ENCODE measurements at places on chromosomes 5 and 9.

GRCh38 chr5:158127536-158127935, 268.6 kb upstream of the CLINT1 start:
- no peak for DNase-seq

DNA sequence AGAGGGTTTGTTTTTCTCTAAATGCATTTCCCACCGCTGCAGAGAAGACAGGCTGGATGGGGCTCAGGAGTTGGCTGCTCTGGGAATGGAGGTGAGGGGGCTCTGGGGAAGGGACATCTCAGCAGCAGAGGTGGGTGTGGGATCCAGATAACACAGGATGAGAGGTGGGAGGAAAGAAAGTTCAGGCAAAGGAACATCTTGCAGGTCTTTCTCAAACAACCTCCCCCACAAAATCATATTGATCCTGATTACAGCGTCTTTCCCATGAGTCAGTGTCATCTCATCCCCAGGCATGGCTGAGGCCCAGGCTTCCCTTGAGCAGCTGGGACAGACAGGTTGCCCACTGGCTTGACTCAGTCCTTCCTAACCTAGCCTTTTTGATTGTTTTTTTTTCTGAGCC, 11.3 kb upstream of the ACSL6 start:
- no peak for DNase-seq

DNA sequence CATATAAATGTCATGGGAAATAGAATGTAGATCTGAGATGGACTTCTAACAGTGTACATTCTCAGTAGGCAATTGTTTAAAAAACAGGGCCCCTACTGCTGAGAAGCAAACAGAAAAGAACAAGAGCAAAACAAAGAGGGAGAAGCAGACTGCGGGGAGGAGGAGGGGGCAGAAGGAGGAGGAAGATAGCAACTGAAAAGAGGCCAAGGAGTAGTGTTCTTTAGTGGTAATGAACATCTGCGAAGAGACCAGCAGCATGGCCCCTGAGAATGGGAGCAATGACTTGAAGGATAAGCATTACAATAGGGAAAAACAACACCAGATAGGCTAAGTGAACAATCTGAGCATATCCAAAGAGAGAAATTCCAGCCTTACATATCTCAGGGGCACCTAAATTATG, 36.8 kb downstream of the HAPLN1 start:
- no peak for DNase-seq

DNA sequence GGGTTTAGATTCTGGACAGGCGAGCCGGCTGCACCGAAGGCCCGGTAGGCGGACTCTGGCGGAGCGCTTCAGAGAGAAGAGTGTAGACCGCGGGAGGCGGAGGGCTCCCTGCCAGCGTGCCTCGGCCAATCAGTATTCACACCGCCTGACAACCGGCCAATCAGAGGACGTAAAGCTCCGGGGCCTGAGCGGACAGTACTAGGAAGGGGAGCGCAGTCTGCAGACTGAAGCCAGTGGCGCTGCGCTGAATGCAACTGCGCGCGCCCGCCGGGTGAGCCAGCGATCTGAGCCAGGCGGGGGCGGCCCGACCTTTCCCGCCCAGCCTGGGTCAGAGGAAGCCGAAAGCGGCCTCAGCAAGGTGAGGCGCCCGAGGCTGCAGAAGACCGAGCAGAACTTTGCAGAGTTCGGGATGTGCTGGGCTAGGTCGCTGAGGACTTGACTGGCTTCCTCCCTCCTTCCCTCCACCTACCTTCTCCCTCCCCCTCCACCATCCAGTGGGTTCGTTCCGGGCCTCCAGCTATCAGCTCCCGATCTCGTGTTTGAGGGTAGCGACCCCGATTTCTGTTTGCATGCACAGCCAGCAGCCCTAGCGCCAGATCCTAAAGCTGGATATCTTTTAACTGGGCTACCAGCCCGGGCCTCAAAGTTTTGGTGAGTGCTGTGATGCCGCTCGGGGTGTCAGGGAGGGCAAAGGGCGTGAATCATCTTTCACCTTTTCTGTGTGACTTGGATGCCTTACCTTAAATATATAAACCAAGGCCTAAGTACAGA, at the start of gene DMRT2:
TSS of gene DMRT2 (plus strand) at position 233 of the 771 bp plus-strand sequence. CDS start 1,257 bp downstream, outside the sequence.
- peak; percentile 90 for DNase-seq

DNA sequence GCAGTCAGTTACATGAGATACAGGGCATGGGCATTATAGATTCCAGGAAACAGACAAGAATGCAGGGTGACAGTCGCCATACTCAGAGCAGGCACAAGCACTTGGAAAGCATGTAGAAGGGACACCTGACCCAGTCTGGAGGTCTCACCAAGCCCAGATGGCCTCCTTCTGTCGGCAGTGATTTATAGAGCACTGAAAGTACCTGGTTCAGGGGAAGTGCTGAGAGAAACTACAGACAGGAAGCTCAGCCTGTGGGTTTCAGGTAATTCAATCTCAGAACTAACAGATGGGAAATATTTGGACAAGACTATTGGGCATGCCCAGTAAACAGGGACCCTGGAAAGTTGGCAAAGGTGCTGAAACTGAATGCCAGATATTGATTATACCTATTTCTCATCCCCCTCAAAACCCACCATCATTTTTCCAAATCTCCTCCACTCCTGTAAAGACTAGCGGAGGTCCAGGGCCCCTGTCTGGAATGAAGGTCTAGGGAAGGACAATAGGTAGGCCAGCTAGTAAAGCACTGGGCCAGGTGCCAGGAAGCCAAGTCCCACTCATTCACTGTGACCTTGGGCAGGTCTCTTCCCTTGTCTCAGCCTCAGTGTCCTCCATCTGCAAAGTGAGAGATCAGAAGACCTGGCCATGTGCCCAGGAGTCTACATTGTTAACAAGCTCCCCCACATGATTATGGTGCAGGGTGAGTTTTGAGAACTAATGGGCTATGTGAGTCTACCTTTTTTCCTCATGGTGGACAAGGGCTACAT, 26.9 kb downstream of the KLHL3 start:
- no peak for DNase-seq

GRCh38 chr9:20022410-20022809, 233.6 kb upstream of the SLC24A2 start:
- no peak for DNase-seq

DNA sequence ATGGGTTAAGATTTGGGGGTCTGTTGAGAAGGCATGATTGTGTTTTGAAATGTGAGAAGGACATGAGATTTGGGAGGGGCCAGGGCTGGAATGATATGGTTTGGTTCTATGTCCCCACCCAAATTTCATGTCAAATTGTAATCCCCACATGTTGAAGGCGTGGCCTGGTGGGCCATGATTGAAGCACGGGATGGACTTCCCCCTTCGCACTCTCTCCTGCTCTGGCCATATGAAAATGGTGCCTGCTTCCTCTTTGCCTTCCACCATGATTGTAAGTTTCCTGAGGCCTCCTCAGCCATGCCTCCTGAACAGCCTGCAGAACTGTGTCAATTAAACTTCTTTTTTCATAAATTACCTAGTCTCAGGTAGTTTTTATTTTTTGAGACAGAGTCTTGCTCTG, 14.7 kb upstream of the NOTCH1 start:
- DNase-seq, result no peak

DNA sequence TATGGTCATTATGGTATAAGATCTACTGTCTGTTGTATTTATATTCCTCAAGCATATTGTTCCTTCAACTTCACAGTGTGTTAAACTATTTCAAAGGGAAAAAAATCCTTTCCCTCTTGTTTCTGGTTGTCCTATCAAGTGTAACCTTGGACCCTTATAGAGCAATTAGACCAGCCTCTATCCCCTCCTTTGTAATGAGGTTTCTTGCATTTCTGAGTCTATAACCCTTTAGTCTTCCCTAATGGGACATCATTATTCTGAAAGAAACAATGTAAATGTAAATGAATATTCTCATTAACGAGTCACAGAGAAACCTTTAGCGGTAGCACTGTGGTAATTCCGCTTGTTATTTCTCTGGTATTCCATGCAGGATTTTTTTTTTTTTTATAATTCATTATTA, 197.3 kb downstream of the CNTLN start:
- no peak for DNase-seq

DNA sequence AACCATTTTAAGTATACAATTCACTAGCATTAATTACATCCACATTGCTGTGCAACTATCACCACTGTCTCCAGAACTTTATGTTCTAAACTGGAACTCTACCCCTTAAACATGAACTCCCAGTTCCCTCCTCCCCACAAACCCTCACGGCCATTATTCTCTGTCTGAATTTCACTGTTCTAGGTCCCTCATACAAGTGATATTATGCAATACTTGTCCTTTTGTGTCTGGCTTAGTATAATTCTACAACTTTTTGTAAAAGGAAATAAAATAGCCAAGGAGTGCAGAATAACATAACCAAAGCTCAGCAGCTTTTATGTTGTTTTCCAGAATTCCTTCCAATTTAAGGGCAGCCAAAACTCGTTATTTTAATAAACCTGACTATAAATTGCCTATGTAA, 53.2 kb downstream of the NAA35 start:
- no peak for DNase-seq

DNA sequence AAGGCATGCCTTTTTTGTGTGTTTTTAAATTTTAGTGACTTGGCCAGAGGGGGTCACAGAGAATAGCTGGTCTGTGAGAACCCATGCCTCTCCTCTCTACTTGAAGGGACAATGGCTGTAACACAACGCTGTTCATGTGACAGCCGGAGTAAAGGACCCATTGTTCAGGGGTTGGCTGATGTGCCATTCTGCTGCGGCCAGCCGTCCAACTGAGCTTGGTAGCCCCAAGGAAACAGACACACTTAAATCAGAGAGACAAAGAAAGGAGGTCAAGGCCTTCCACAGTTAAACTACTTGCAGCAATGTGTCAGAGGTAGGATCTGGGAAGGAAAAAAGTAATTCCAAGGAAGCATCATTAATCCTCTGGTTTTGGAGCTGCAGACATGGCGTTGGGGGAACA, 8.1 kb downstream of the MEGF10 start:
- peak; percentile 92 for DNase-seq

GRCh38 chr9:31839273-31839672, 545.2 kb upstream of the ACO1 start:
- no peak for DNase-seq

GRCh38 chr5:142955628-142956027, 185.5 kb downstream of the ARHGAP26 start:
- no peak for DNase-seq

- DNase-seq, result no peak
These were observed 165.3 kb downstream of the ZNF608 start for GRCh38 chr5:124580925-124581737.

- DNase-seq, result no peak
These were observed 119.8 kb downstream of the SSBP2 start for GRCh38 chr5:81631124-81631523.

GRCh38 chr9:35748242-35748857, 678 bp downstream of the GBA2 start:
- DNase-seq, result no peak

GRCh38 chr5:95959051-95959887, 2.4 kb downstream of the ELL2 start:
- DNase-seq, result peak; percentile 18

GRCh38 chr9:78921341-78921740, 624.4 kb downstream of the PSAT1 start:
- no peak for DNase-seq

DNA sequence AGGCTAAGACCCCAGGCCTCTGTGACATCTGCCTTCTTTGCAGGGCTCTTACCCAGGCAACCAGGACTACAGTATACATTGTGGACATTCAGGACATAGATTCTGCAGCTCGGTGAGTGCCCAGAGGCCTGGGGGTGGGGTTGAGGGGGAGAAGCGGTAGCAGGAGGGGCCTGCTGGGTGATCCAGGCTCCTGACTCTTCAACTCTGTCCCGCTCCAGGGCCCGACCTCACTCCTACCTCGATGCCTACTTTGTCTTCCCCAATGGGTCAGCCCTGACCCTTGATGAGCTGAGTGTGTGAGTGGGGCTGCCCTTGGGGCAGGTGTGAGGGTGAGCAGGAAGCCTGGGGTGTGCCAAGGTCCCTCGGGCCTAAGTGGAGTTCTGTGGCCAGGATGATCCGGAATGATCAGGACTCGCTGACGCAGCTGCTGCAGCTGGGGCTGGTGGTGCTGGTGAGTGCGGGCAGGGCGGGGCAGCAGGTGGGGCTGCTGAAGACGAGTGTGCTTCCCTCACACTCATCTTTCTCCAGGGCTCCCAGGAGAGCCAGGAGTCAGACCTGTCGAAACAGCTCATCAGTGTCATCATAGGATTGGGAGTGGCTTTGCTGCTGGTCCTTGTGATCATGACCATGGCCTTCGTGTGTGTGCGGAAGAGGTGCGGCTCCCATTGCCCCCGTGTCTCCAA, 19.8 kb downstream of the GPRIN1 start:
- DNase-seq, result no peak

- peak; percentile 14 for DNase-seq
These were observed 41.9 kb downstream of the CD180 start for GRCh38 chr5:67154556-67155206.

DNA sequence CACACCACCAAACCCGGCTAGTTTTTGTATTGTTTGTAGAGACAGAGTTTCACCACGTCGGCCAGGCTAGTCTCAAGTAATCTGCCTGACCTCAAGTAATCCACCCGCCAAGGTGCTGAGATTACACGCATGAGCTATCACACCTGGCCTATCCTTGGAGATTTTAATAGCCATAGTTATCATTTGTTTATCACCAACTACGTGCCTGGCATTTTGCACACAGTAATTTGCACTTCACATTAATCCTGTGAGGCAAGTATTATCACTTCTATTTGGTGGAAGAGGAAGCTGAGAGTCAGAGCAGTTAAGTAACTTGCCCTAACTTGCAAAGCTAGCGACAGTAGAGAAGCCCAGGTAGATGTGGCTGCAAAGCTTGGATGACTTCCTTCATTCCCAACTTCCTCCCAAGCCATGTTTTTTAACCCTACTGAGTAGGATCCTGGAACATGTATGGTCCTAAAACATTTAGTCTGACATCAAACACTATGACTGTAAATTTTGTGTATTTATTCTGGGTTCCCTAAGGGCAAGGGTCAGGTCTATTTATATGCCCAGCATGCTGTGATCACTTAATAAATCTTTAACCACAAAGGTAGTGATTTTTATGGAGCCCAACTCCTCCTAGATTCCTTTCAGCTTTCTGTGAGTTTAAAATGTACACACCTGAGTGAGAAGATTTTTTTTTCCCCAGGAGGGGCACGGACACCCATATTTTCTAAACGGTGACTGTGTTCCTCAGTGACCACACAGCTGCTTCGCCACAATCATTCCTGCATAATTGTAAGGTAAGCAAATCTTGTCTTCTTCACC, 100.2 kb upstream of the RAI14 start:
- no peak for DNase-seq

DNA sequence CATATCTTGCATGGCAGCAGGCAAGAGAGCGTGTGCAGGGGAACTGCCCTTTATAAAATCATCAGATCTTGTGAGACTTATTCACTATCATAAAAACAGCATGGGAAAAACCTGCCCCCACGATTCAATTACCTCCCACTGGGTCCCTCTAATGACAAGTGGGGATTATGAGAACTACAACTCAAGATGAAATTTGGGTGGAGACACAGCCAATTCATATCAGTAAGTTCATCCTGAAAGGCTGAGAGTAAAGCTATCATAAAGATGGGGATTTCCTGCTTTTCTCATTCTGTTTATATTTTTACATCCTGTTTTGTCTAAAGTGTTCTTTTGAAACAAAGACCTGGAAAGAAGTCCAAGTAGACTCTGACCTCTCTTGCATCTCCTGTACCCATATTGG, 28.9 kb upstream of the IL33 start:
- DNase-seq, result no peak
